ENCODE measurements at places on chromosomes 5 and 9.

DNA sequence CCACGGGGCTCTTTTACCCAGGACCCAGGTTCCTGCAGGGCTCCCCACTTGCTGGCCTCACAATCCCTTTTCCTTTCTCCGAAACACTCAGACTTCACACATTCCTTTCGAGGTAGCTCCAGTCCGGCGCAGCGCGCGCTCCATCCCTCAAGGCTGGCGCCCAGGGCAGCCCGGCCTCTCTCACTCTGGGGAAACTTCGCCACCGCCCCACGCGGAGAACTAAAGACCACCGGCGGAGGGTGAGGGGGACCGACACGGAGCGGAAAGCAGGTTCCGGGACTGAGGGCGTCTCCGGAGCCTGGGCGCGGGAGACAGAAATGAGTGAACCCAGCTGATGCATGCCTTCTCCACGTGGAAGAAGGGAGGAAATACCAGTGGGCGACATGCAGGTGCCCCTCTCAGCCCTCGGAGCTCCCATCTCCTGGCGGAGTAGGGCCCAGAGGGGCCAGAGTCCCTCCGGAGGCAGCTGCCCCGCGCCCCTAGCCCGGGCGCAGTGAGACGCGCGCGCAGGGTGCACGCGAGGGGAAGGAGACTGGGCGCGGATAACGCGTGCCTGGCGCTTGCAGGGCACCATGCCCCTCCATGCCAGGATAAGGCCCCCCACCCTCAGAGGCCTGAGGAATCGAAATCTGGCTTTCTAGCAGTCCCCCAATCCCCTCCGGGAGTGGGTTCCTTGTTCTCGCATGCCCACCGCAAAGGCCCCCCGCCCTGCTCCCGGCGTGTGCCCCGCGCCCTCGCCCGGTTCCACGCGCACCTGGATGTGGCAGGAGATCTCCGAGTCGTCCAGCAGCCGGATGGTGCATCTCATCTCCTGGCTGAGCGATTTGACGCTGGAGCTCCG is 650 bp downstream of the FRMD3 start:
- no peak for DNase-seq

- DNase-seq = no peak
These were observed 282.4 kb downstream of the NR3C1 start for GRCh38 chr5:143121135-143121475.

- no peak for DNase-seq
These were observed 27.2 kb downstream of the FBXW2 start for GRCh38 chr9:120765910-120766425.

- peak; percentile 5 for DNase-seq
These were observed 287.0 kb upstream of the TMEM161B start for GRCh38 chr5:88555674-88556073.

- DNase-seq = no peak
These were observed 1.8 kb upstream of the NTRK2 start for GRCh38 chr9:84667571-84668195.

DNA sequence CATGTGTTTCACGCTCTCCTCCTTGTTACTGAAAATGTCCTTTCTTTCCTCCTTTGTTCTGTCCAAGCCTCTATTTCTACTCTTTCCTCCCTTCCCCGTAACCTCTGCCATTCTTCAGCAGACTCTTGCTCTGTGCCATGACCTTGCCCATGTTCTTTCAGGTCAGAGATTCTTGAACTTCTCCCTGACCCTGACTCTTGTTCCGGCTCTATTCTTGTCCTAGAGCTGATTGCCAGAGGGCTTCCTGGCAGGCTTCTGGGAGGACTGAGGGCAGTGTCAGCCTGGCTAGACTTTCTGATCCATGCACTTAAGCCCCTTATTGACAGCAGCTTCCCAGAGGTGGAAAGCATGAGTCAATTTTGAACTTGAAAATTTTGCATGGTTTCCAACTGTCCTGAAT is 174.2 kb downstream of the TMEM161B start:
- no peak for DNase-seq

GRCh38 chr5:122435761-122436160 is 123.7 kb downstream of the SNCAIP start:
- DNase-seq = no peak

- DNase-seq = no peak
These were observed 199.2 kb downstream of the TRIO start for GRCh38 chr5:14342306-14342705.

- no peak for DNase-seq
These were observed 22.0 kb upstream of the PIK3R1 start for GRCh38 chr5:68193481-68194036.

GRCh38 chr5:98556712-98557111 is 216.8 kb upstream of the RGMB start:
- no peak for DNase-seq

- no peak for DNase-seq
These were observed 158.9 kb downstream of the HINT1 start for GRCh38 chr5:131005963-131006684.

DNA sequence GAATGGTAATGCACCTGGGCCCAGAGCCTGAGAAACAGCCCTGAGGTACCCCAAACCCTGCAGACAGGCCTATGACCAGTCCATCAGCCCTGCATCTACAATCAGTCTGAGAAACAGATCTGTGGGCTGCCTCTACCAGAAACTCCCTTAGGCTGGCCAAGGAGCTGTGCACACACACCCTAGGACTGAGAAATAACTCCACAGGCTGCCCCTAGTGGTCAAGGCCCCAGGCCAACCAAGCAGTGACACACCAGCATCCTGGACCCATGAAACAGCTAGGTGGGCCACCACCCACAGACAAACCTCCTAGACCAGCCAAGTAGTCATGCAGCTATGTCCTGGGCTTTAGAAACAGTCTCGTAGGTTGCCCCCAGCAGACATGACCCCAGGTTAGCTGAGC is 253.6 kb upstream of the VLDLR start:
- no peak for DNase-seq

GRCh38 chr5:133797167-133797566 is 171.3 kb downstream of the C5orf15 start:
- no peak for DNase-seq

DNA sequence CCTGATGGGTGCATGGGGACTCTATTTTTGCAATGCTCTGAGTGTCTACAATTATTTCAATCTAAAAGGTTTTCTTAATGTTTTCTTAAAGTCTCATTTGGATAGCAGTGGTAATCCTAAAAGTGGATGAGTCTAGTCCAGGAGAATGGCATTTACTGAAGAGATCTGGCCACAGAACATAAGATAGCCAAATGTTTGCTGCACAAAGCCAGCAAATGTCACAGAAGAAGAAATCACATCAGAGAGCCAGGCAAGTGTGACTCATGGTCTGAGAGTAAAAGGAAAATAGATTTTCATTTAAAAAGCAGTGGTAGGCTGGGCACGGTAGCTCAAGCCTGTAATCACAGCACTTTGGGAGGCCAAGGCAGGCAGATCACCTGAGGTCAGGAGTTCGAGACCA is 352.7 kb upstream of the GRAMD2B start:
- no peak for DNase-seq

GRCh38 chr9:133713960-133714495 is 24.1 kb downstream of the SARDH start:
- no peak for DNase-seq

DNA sequence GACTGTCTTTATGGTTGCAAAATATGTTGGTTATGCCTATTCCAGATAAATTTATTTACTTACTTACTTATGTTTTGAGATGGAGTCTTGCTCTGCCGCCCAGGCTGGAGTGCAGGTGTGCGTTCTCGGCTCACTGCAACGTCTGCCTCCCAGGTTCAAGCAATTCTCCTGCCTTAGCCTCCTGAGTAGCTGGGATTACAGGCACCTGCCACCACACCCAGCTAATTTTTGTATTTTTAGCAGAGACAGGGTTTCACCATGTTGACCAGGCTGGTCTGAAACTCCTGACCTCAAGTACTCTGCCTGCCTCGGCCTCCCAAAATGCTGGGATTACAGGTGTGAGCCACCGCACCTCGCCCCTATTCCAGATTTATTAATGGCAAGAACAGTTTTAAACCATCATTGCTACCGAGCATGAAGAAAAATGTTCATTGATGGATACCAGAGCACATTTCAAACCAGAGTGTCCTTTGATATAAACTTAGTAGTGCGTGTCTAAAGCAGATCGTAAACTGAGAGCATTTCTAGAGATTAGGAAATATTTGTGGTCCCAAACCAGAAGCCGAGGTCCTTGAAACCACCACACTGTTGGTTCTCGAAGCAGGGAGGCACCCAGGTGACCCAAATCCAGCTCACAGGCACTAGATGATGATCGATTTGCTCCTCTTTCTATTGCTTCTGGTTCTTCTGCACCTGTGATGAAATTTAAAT is 85.2 kb downstream of the GRAMD2B start:
- no peak for DNase-seq

- DNase-seq = no peak
These were observed 13.9 kb downstream of the NEK6 start for GRCh38 chr9:124271660-124272059.

GRCh38 chr9:100589582-100589981 is 11.7 kb downstream of the CAVIN4 start:
- no peak for DNase-seq

GRCh38 chr9:78595200-78595945 is 298.4 kb downstream of the PSAT1 start:
- DNase-seq = no peak

- no peak for DNase-seq
These were observed 24.4 kb upstream of the RGMB start for GRCh38 chr5:98749046-98749445.

- DNase-seq = no peak
These were observed 2.5 kb upstream of the NDFIP1 start for GRCh38 chr5:142106061-142106460.

- DNase-seq = no peak
These were observed 4.3 kb downstream of the BBLN start for GRCh38 chr9:128164307-128164885.

- DNase-seq = no peak
These were observed 272.9 kb downstream of the PDE4D start for GRCh38 chr5:59620535-59621212.

DNA sequence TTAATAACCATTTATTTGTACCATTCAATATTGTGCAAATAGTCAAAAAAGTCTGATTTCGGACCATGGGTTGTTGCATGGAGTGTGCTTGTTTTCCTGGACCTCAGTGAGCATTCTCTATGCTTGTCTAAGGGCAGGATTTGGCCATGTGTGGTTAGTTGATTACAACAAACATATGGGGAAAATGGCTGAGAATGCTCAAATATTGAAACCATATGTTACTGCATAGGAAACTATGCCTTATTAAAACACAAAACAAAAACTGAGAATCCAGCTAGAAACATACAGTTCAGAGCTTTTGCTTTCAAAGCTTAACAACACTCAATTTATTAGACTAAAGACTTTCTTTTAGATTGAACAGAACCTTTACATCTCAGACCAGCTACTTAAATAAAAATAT is 928.3 kb downstream of the NR2F1-AS1 start:
- DNase-seq = no peak

GRCh38 chr5:37005252-37005651 is 128.7 kb downstream of the NIPBL start:
- no peak for DNase-seq

DNA sequence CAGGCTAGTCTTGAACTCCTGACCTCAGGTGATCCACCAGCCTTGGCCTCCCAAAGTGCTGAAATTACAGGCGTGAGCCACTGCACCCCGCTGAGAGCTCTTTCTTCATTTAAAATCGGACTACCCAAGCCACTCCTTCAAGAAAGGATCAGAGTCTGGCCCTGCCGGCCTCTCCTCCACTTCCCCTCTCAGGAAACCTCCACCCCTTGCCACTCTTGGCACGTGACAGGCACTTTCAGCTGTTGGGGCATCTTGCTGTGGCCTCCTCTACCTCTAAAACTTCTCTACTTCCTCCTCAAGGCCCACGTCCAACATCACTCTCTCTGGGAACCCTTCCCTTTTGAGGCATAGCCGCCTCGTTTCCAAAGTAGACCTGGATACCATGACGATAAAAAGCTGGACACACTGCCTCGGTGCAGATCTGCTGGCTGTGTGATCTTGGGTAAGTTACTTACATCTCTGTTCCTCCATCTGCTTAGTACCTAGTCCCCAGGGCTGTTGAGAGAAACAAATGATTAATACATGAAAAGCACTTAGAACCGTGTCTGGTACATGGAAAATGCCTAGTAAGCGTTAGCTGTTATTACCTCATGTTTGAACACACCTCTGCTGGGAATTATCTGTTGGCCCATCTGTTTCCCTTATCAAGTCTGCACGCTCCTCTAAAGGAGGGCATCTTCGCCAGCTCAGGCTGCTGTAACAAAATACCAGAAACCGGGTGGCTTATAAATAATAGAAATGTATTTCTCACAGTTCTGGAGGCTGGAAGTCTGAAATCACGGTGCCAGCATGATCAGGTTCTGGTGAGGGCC is 55.3 kb downstream of the SMIM23 start:
- peak; percentile 35 for DNase-seq

DNA sequence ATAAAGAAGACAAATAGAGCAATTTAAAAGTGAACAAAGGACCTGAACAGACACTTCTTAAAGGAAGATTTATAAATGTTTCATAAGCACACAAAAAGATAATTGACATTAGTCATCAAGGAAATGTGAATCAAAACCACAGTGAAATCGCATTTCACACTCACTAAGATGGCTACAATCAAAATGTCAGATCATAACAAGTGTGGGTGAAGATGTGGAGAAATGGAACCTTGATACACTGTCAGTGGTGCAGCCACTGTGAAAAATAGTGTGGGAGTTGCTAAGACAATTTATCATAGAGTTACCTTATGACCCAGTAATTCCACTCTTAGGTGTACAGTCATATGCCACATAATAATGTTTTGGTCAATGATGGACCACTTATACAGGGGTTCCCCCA is 54.5 kb upstream of the HTR4 start:
- DNase-seq = no peak

GRCh38 chr5:68729678-68730077 is 364.1 kb upstream of the SLC30A5 start:
- no peak for DNase-seq

DNA sequence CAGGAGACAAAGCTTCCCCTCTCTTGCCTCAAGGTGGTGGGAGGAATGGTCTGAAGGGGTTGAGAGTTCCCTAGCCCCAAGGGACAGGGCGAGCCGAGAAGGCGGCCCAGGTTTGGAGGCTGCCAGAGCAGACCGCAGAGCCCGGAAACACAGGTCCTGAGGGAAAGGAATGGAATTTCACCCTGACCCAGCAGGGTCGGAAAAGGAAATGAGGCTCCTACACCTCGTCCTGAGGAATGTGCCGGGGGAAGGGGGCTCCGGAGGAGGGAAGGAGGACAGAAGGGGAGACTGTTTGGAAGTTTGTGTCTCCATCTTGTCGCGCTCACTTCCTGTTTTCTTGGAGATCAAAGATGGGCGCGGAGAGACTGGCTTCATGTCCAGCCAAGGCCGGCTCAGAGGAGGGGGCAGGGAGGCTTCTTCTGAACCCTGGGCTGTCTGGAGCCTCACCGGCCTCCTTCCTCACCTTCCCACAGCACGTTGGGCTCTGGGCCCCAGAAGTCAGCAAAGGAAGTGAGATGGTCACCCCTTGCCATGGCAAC is 9.6 kb downstream of the ENG start:
- no peak for DNase-seq
